ENCODE measurements at places on chromosomes 11 and 22.

- DNase-seq: no peak
Observed at GRCh38 chr11:103862802-103863174, 173.7 kb upstream of the DDI1 start.

- DNase-seq: no peak
Observed at GRCh38 chr11:128772814-128773213, 78.9 kb downstream of the FLI1 start.

- DNase-seq: no peak
Observed at GRCh38 chr11:77753230-77753629, 67.3 kb downstream of the RSF1 start.

DNA sequence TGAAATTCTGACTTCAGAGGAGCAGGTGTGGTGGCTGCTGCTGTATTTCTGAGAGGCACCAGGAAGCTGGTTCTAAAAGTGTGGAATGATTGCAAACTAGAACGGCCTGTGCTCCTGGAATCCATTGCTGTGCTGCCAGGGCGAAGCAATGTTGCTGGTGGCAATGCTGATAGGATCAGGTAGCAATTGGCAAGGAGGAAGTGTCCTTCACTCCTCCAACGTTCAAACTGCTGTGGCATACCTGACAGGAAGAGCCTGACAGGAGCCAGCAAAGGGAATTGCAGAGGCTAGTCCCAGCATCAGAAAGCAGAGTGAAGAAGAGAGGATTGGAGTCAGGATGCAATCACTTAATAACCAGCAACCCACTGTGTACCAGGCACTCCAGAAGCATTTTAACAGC, 118.2 kb downstream of the FAR1 start:
- DNase-seq: no peak

DNA sequence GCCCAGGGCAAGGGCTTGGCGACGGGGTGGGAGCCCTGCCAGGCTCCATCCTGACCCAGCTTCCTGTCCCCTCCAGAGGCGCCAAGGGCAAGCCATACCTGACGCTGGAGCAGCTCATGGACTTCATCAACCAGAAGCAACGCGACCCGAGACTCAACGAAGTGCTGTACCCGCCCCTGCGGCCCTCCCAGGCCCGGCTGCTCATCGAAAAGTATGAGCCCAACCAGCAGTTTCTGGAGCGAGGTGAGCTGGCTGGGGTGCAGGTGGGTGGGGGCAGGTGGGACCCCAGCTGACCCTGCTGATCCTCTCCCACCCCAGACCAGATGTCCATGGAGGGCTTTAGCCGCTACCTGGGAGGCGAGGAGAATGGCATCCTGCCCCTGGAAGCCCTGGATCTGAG, 5.0 kb downstream of the PLCB3 start:
- DNase-seq: no peak
